SK-N-DZ (cell line): ENCODE measurements at places on chromosomes 16 and 17.

DNA sequence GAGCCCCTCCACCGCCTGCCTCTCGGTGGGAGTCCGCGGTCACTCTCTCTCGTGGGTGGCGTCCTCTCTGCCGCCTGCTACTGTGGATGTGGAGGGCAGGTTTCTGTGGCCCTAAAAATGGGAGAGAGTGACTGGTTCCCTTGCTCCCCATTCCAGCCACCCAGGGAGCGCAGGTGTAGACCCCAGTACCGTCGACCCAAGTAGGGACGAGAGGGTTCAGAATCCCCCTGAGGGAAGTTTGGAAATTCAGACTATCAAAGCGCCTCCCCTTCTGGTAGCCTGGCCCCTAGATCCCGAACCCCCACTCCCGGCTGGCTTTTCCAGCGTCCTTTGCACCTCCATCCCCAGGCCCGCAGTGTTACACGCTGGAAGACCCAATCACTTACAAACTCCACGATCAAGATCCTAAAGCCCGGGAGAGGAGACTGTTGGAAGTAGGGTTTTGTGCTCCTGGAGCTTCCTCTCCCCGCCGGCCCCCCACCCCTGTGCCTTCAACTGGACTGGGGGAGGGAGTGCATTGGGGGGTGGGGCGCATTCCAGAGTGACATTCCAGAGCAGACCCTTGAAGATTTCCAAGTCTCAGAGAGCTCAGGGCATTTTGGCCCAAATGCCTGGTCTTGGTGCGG, 991 bp downstream of the GPRC5C start:
- DNase-seq, result no peak

DNA sequence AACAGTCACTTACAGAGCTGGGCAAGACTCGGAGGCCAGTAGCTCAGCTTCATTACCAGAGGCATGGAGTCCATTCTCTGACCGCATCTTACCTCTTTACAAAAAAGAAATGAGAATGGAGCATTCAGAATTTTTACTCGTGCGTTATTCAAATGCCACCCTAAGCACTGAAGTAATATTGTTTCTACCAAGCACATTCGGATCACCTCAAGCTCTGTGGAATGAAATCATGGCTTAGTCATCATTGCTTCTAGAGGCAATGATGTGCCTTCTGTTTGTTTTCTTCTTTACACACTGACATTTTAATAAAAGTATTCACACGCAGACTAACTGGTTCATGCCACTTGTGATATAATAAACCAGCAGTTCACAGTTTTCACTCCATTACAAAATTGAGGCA, 206.8 kb downstream of the PHKB start:
- DNase-seq, result no peak

DNA sequence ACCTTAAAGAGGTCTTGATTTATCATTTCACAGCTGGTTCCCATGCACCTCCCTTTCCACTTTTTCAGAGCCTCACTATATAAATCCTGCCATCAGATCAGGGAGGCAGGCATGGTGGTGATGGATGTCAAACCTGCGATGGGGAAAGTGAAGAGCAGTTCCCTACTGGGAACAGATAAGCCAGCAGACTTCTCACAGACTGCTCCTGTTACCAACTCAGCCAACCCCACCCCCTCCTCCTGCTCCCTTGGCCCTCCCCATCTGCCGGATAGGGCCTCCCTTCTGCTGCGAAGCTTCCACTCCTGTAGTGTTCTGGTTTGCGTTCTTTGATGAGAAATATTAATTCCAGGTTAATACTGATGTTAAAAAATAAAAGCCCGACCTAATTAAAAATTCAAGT, 232.1 kb downstream of the STX8 start:
- DNase-seq, result peak; percentile 27

- no peak for DNase-seq
Observed at GRCh38 chr17:72590382-72590781, 469.6 kb downstream of the SOX9 start.

GRCh38 chr17:12078791-12079190, 58.1 kb downstream of the MAP2K4 start:
- no peak for DNase-seq

DNA sequence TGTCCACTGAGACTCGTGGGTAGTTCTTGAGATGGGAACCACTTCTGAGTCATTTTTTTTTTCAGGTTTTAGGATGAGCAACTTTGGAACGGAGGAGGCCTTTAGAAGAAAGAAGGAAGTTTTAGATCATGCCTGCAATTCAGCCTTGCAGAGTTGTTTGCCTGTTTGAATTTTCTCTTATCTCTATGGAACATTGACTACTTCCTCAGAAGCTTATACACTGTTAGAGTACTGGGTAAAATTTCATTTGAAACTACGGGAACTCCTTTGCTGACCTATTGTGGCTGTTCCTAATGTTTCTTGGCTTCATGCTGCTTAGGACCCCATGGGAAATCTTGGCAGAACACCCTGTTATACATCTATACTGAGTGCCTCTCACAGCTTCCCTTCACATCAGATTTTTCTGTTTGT, 70.8 kb downstream of the MAP2K6 start:
- DNase-seq, result no peak

GRCh38 chr17:73947281-73947965, 256.1 kb upstream of the RPL38 start:
- DNase-seq, result no peak

DNA sequence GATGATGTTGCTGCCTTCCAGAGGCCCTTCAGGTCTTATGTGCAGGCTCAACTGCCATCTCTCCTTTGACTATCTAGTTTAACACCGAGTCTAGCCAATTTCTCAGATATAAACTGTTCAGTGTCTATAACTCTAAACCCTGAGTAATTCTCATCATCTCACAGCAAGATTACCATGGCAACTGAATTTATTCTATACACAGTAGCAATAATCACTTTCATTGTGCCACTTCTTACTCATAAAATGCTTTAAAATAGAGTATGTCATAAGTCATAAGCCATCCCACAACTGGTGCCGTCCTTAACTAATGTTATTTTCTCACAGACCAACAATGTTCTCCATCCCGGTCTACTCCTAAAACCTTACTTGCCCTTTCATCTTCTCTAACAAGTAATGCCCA, 45.0 kb downstream of the SYNRG start:
- no peak for DNase-seq

- no peak for DNase-seq
Observed at GRCh38 chr16:28304214-28304613, 11.9 kb downstream of the SBK1 start.

DNA sequence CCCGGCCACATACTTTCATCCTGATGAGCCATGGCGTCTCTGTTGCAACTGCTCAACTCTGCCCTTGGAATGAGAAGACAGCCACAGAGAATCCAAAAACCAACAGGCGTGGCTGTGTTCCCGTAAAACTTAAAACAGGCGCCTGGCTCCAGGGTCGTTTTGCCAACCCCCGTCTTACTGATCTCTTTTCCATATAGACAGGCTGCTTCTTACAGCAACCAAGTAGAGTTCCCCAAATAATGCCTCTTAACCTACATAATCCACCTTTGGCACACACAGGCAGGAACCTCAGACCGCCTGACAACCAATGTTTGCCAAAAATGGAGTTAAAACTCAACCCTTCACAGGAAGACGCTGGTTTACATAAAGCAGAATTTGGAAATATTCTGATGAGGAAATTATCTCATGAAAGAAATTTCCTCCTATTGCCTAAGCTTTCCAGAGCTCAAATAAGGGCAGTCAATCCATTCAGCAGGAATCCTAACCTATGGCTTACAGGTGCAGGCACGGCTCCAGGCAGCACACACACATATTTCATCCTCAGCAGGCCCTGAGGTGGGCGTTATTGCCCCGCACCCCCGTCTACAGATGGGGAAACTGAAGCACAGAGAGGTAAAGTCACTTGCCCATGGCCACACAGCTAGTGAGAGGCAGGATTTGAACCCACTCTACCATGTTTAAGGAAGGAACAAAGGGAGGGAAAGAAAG, 35.8 kb downstream of the LITAF start:
- no peak for DNase-seq

- DNase-seq, result no peak
Observed at GRCh38 chr16:974001-974601, 3.3 kb upstream of the LMF1 start.

- DNase-seq, result peak; percentile 90
Observed at GRCh38 chr17:8118769-8119580, 661 bp upstream of the ALOXE3 start.

- DNase-seq, result no peak
Observed at GRCh38 chr16:24273508-24274182, 17.5 kb downstream of the CACNG3 start.

DNA sequence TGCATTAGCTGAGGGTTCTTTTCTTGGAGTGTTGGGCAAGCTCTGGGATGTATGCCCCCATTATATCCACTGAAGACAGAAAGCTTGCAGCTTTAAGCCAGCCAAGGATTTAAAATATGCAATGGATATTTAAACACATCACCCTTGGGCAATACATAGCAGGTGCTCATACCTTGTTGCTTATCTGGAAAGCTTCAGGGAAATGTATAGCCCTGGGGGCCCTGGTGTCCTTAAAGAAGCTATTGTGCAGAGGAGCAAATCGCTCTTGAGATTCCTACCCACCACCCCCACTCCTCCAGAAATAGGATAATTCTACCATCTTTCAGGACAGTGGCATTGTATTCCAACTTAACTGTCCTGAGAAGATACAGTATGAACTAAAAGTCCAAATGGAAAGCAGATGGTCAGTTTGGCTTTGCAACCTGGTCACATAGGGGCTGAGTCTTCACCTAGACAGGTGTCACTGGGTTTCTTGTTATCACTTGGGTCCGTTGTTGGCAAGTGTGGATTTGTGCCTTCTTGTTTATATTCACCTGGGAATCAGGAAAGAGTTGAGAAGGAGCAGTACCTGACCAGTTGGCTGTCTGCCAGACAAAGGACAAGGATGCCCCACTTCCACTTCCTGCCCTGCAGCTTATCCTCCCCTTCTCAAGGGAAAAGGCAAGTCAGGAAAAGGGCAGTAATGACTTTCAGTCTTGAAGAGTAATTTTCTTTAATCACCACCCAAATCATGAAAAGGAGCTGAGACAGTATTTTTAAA, 3.4 kb downstream of the ANKRD40CL start:
- DNase-seq, result no peak

DNA sequence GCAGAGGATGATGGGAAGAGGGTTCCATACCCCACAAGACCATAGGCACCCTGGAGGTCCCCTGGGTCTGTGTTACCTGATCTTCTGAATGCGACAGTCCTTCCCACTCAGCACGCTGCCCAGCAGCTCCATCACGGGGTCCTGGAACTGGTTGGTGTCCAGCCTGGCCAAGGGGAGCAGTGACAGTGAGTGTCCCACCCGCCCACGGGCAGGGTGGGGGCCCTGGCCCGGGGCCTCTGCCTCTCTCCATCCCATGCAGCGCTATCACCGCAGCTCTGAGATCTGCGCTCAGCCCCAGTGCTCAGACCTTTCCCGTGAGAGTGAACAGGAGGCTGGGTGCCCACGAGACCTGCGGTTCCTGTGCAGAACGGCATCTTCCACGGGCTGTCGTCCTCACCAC, 15.6 kb downstream of the NLRC3 start:
- DNase-seq, result no peak

DNA sequence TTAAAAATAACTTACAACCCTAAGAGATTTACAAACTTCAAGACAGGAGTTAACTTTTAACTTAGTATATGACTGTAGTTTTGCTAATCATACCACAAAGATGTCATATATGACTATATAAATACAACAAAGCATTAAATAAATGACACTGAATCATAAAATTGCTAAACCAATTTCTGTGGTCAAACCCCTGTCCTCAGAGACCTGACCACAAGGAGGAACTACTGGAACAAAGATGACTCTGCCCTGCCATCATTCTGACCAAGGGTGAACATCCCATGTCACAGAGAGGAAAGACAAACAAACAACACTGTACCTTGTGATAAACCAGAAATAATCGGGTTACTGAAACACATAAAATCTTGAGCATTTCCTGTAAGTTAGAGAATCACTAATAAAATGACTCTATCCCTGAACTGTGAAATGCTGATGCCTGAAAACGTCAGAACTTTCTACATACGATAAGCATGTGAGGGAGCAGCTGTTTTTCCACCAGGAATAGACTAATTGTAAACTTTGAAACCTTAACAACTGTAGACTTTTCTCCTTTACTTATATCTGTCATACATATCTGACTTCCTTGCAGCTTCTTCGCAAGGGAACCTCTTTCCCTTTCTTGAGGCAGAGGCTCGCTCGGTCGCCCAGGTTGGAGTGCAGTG, 47.9 kb downstream of the WDR59 start:
- DNase-seq, result no peak

DNA sequence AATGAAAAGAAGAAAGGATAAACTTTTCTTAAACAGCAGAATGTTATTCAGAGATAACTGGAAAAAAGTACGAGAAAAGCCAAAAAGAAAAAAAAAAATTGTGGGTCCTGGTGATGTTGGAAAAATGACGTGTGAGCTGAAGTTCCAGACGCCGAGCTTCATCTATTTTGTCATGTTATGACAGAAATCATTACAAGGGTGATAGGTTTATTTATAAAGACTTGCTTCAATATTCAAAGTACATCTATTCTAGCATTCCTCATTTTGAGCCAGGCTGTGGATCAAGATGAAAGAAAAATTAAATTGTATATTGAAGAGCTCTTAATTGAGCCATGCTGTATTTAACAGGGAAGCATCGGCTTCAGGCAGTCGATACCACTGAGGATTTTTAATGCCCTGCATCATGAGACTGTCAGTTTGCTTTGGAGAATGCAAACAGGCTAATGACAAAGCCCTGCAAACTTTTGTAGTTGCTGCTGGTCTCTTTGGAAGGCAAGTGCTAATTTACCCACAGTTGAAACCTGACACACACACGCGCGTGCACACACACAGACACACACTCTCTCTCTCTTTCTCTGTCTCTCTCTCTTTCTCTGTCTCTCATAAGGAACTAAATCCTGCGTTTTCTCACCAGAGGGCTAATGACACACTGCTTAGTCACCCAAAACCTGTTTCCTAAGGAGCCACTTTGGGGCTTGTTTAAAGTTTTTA, 110.7 kb downstream of the WWOX start:
- DNase-seq, result no peak

GRCh38 chr17:72479113-72479512, 358.3 kb downstream of the SOX9 start:
- DNase-seq, result no peak

DNA sequence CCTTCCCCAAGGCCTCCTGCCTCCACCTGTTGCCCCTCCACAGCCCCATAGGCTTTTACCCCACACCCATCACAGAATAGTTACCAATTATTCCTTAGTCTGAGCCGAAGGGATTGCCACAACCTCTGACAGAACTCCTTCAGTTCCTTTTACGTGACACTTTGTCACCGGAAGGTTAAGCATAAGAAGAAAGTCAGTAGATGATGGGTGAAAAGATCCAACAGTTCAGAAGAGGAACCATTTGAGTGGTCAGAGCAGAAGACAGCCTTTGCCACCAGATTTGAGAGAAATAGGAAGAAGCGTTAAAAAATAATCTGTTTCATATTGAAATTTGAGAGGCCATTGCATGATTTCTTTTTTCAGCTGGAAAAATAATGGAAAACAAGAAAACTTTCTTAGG, 1.2 kb downstream of the SRR start:
- no peak for DNase-seq

GRCh38 chr17:39352511-39352910, 48.9 kb downstream of the FBXL20 start:
- DNase-seq, result no peak

GRCh38 chr16:77594799-77595596, 127.3 kb upstream of the NUDT7 start:
- DNase-seq, result no peak
